ENCODE measurements at places on chromosomes 7 and 10.

DNA sequence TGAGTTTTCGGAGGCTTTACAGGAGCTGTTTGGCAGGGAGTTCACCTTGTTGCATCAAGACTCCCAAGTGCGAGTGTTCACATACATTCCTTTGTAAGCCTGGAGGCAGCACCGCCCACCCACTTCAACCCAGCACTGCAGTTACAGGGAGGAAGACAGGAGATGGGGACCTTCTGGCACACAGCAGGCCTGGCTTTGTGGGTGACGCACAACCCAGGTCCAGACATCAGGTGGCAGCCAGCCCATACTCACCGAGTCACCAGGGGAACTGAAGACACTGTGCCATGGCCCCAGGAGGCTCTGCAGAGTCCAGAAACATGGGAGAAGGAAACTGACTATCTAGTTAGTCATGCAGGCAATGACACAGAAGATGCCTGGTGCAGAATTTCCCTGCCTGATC, 305.9 kb upstream of the RNF32 start:
- no peak for DNase-seq

DNA sequence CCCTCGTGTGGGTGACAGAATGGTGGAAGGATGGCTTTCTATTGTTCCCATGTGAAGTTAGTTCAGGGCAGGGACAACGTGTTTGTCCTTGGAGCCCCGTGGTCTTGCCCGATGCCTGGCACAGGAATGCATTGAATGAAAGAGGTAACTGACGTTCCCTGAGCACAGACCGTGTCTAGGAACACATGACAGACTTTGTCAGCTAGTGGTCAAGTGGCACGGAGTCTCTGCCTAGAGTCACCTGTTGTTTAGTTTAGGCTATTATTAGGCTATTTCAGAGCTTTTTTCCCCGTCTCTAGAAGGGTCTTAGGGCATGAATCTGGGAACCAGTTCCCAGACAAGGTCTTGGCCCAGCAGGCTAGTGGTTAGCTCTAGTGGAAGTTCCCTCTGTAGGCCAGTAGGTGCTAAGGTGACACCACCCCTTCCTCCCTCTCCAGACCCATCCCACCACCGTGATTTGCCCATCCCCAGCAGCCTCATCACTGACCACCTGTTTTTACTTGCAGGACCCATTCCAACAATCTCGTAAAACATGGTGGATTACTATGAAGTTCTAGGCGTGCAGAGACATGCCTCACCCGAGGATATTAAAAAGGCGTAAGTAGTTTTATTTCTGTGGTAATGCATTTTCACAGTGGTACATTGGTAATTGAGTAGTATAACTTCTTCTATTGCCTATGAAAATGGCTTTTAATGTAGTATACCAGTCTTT, 21.4 kb downstream of the DNAJB6 start:
- no peak for DNase-seq

DNA sequence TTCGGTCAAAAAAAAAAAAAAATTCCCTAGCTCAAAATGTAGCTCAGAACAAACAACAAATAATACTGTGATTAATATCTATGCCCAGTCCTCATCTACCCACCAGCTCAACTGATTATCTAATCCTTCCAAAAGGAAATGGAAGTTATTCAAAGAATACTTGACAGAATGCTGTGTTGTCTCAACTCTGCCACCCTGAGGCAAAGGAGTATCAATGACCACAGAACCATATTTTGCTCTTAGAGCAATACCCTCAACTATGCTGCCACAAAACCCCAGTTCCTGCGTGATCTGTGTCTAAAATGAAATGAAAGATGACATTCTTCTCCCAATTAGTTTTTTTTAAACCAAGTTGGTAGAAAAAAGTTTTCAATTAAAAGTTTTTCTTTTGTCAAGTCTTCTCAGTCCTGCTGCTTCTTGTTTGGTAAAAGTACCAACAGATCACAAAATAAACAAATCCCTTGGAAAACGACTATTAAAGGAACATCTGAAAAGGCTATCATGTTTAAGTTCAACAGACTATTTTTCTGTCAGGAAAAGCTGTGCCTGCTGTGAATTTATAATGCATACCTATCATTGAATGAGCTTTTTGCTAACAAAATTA, 21.6 kb downstream of the RBM28 start:
- DNase-seq: peak; percentile 33

- DNase-seq: no peak
Measured at GRCh38 chr7:153523320-153524015, 528.7 kb upstream of the DPP6 start.

Measured in brain microvascular endothelial cell (primary cell).